Stimulated activated CD4-positive, alpha-beta T cell treated with anti-CD3 and anti-CD28 coated beads, Interleukin-15, amount 100 ng/mL, for 1 hour (primary cell): ENCODE measurements at places on chromosomes 11 and 22.

GRCh38 chr11:71138737-71139425 is 113.5 kb downstream of the SHANK2 start:
- DNase-seq, result no peak

DNA sequence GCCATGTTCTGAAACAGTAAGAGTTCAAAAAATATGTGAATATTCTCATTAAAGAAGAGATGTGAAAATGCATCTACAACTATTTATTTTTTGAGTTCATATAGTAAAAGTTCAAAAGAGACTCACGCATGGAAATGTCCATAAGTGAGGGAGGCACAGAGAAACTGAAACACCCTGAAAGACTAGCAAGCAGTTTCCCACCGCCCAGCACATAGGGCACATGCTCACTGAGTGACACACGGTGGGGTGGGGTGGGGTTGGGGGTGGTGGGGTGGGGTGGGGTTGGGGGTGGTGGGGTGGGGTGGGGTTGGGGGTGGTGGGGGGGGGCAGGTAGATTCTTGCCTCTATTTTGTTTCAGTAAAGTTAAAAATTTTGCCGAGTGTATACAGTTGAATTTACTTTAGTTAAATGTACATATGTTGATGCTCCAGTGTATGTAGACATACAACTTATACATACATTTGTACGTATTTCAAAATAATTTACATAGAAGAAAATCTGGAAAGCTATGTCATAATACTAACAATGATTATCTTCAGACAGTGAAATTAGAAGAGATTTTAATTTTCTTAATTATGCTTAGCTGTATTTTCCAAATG is 6.3 kb downstream of the CCDC34 start:
- DNase-seq, result no peak

DNA sequence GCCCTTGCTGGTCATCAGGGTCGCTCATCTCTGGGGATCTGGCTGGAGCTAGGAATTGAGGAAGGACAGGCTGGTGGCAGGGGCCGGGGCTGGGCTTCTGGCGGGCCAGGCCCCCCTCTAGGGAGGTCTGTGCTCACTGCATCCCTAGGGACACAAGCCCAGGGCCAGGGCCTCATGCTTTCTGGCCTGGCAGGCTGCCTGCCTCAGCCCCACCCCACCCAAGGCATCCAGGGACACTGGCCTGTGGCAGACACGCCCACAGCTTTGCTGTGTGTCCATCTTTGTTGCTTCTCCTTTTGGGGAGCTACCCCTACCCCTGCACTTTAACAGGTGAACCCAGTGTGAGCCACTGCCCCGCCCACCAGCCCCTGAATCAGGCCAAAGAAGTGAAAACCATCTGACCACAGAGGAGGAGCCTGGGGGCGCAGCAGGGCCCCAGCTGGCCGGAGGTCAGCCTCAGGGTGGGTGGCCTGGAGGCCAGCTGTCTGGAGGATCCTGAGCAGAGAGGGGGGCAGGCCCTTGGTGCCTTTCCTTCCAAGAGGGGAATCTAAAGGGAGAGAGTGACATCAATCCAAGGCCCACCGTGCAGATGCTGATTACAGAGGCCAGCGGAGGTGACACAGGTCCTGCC is 26.8 kb upstream of the CELSR1 start:
- DNase-seq, result no peak

- DNase-seq, result no peak
These were observed 7.7 kb downstream of the LIF start for GRCh38 chr22:30238661-30239487.

- no peak for DNase-seq
These were observed 113.3 kb upstream of the SLC22A12 start for GRCh38 chr11:64477675-64478074.

GRCh38 chr11:119019996-119020395 is 1.4 kb downstream of the TRAPPC4 start:
- no peak for DNase-seq

DNA sequence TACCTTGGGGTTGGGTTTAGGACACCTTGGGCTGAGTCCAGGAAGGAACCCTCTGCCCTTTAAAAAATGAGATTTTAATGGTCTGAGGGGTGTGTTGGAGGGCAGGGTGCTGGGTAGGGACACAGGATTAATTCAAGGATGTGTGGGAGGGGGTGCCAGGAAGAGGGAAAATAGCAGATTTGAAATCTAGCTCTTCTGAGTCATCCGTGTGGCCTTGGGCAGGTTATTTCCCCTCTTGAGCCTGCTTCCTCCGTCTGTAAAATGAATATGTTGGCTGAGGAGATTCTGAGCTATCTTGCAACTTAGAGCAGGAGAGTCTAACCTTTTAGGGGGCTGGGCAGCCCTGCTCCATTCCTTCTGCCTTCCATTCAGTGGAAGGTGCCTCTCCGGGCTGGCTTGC is 3.0 kb downstream of the TSPAN18 start:
- DNase-seq, result no peak

- no peak for DNase-seq
These were observed 90.8 kb upstream of the SHANK2 start for GRCh38 chr11:71342951-71343827.

- no peak for DNase-seq
These were observed 44.0 kb downstream of the MPPED1 start for GRCh38 chr22:43455846-43456245.

DNA sequence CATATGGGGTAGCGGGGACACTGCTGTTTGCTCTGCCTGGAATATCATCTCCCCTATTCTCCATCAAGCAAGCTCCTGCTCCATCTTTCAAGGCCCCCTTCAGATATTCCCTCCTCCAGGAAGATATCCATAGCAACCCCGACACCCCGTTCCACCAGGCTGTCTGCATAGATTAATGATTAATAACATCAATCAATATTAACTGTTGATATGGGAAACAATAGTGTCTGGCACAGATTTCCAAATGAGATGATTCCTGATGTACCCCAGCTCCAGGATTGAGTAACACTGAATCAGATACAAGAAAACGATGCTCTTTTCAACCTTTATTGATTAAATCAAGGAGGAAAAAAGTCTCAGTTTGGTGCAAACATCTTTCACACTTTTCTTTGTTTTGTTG is 7.5 kb upstream of the TPST2 start:
- DNase-seq, result no peak

- DNase-seq, result no peak
These were observed 85.2 kb upstream of the PPARA start for GRCh38 chr22:46064966-46065666.

DNA sequence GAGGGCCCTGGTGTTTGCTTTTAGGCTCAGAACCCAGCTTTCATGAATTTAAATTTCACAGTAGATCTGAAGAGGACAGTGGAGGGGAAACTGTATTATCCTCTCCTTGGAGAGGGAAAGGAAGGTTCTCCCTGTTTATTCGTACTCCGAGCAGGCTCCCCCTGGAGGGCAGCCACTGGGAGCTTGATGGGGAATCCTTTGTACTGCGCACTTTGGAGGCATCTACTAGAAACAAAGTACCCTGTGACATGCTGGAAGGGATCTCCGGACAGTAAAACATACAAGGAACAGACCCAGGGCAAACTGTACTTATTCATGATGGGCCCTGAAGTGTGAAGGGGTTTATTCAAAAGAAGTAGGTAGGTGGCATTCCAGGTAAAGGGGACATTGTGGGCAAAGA is 27.2 kb downstream of the NAV2 start:
- DNase-seq, result no peak

DNA sequence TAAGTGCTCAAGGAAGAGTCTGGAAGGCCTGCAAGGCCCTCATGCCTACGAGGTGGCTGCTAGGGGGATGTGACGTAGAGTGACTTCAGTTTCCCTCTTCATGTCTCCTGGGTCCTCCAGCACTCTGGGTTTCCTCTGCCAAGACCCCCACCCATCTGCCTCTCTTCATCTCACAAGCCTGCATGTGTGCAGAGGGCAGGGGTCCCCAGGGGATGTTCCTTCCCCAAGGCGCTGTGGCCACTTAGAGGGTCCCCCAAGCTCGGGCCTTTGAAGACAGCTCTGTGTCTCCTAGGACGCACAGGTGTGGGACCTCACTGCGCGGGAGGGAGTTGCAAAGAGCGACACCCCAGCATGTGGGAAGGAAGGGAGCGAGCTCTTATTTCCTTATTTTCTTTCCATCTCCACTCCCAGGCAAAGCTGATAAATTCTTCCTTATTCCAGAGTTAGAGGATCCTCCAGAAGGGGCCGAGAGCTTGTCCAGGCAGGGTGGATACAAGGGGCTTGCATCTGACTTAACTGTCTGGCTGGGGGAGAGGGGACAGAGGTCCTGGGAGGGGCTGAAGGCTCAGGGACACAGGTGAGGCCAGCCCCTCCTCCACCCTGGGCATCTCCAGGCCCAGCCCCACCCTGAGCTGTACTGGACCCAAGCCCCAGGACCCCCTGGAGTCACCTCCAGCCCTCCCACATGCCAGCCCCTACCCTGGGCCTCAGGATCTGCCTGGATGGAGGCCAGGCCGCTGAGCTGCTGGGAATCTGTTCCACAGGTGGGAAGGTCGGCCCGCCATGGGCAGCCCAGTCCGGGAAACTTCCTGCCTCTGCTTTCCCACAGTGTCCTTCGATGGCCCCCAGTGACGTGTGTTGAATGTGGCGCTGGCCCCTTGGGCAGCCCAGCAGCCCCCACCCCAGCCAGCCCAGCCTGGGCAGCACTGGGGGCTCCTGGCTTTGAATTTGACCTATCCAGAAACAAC is 59.7 kb upstream of the KCNQ1OT1 start:
- no peak for DNase-seq

- no peak for DNase-seq
These were observed 69.2 kb downstream of the CD82 start for GRCh38 chr11:44634401-44635281.

- DNase-seq, result no peak
These were observed 48.4 kb upstream of the MPEG1 start for GRCh38 chr11:59261150-59261549.

DNA sequence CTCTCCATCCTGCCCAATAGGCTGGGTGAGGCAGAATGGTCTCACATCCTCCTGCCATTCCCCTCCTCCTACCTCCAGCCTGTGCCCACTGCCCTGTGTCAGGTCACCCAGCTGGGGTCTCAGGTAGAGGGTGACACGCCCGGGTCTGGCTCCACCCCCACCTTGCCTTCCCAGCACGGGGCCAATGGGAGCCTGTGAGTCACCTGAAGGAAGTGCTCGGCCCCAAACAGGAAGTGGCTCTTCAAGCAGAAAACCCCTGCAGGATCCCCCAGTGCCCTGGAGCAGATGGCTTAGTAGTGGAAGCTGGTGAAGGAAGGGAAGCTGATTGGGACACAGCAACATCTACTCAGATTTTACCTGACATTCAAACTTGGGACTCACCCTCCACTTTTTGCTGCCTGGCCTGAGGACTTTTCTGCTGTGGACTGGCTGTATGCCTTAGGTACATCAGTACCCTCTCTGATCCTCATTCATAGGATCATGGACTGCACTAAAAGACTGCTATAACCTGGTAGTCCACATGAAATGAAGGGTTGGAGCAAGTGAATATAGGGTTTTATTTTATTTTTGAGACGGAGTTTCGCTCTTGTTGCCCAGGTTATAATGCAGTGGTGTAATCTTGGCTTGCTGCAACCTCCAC is 33.4 kb downstream of the GDPD5 start:
- DNase-seq, result peak; percentile 38

DNA sequence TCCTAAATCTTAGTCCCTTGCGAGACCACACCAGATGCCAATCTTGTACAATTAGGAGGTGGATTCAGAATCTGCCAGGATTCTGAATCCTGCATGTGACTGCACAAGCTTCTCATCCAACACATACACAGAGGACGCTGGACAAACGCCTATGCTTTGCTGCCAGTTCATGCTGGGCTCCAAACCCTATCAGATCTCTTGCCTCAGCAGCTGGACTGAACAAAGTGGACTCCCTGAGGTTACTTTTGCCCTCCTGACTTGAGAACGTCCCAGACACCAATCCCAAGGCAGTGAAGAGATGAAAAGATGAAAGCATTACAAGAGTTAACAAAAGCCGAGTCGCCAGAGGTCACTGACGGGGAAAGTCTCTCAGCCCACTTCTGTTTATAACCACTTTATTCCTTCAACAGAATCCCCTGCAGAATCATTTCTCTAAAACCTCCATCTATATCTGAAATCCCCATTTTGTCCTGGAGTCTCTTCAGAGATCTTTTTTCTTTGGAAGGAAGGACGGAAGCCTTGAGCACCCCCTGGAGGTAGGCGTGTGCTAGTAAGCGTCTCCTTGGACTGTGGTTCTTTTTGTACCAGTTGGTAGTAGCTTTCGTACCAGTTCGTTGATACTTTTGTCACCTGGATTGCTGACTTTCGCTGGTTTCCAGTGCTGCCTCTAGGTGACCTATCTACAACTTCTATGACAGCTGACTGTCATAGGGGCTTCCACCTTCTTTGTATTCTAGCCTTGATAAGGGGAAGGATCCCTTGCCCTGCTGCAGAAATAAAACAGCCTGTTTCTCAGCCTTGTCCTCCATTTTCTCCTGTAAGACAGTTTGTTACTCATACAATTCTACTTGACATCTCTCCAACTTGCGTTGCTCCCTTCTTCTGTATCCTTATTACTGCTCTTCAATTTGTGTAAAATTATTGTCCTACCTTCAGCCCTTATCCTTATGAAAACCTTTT is 26.1 kb upstream of the EED start:
- peak; percentile 28 for DNase-seq

DNA sequence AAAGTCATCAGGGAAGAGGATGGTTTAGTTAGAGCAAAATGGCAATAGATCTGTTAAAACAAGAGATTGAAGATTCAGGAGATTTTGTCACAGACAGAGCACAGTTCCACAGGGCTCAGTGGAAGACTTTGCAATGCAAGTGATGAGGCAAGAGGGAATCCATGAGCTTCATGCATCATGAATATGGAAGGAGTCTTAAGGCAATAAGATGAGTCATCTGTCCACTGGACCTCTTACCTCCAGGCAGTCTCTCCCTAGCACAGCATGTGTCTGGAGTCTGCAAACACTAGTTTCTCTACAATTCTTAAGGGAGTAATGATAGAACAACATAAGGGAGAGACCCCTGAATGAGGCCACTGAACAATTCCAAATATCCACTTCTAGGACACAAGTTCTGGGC is 245.7 kb downstream of the NXPE2 start:
- DNase-seq, result no peak

DNA sequence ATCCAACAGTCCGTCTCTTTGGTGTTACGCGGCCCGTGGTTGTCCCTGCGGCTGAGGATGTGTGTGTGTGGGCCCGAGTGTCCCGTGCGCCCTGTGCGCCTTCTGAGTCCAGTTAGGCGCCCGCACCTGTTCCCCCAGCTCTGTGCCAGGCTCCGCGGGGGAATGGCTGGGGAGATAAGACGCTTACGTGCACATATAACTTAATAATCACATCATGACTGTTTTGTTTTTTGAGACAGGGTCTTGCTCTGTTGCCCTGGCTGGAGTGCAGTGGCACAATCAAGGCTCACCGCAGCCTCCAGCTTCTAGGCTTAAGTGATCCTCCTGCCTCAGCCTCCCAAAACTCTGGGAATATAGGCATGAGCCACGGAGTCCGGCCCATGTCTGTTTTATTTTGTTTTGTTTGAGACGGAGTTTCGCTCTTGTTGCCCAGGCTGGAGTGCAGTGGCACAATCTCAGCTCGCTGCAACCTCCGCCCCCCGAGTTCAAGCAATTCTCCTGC is 817 bp downstream of the ARL2 start:
- no peak for DNase-seq
